ENCODE measurements at places on chromosomes 6 and 20. TPM values are rescaled to one million over a fixed set of nuclear protein-coding genes. Genes with fewer than 3 reads are reported as not detected.
A peak's percentile ranks its signal among the peaks of the same experiment; 100 is the strongest.

GRCh38 chr6:166855416-166855815, 100.9 kb downstream of the RNASET2 start:
- H3K4me1 ChIP-seq = no peaks in the 10 kb centered on the region
- no peaks in the 10 kb centered on the region for H3K27me3 ChIP-seq
- no peaks in the 10 kb centered on the region for H3K36me3 ChIP-seq
- no peak for DNase-seq
- H3K4me3 ChIP-seq = no peak overlapping the region

- no peak for DNase-seq
- H3K27me3 ChIP-seq = no peaks in the 10 kb centered on the region
- H3K4me1 ChIP-seq = no peaks in the 10 kb centered on the region
- H3K27ac ChIP-seq = no peak overlapping the region
- H3K36me3 ChIP-seq = no peaks in the 10 kb centered on the region
These were observed 303.0 kb downstream of the COL12A1 start for GRCh38 chr6:74902846-74903245.

DNA sequence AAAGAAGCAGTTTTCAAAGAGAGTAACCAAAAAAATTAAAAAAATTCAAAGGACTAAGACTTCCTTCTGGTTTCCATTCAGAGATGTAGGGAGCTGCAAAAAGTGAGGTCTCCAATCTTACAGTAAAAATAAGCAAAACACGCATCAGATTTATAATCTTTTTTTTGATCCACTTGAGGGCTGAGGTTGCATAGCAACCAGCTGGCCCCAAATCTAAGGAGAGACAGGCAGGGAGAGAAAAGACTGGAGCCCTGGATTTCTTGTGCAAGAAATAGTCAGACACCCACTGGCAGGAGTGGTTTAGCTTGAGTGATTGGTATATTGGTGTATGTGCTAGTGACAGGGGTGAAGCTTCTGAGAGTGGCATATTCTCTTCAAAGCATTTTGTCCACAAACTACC, 135.9 kb upstream of the FUT9 start:
- no peak overlapping the region for H3K4me3 ChIP-seq
- no peak for DNase-seq
- H3K36me3 ChIP-seq = no peaks in the 10 kb centered on the region
- no peak overlapping the region for H3K27ac ChIP-seq
- H3K27me3 ChIP-seq = no peaks in the 10 kb centered on the region
- H3K4me1 ChIP-seq = no peaks in the 10 kb centered on the region

DNA sequence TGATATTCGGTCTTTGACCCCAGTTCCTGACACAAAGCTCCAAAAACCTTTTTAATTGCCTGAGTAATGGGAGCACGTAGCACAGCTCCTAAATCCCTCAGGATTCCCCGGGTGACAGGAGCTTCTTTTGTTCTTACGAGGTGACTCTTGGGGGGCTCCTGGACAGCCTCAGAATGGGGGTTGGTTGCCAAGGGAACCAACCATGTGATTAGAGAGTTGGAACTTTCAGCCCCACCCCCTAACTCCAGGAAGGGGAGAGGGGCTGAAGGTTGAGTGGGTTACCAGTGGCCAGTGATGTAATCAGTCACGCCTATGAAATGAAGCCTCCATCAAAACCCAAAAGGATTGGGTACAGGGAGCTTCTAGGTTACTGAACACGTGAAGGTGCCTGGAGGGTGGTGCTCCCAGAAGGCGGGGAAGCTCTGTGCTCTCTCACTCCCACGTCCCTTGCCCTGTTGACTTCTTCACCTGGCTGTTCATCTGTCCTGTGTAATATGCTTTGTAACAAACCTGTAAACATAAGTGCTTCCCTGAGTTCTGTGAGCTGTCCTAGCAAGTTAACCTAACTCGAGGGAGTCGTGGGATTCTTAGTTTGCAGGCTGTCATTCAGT, 89.5 kb downstream of the CHMP4B start:
- H3K4me1 ChIP-seq = no peaks in the 10 kb centered on the region
- no peaks in the 10 kb centered on the region for H3K36me3 ChIP-seq
- H3K27me3 ChIP-seq = peaks cover 12% of the 10 kb centered on the region
- no peak overlapping the region for H3K4me3 ChIP-seq

GRCh38 chr6:3876866-3877265, 27.7 kb downstream of the FAM50B start:
- no peaks in the 10 kb centered on the region for H3K4me1 ChIP-seq
- H3K27me3 ChIP-seq = peaks cover 5% of the 10 kb centered on the region
- no peak for DNase-seq
- H3K27ac ChIP-seq = no peak overlapping the region

GRCh38 chr6:150887978-150888563, 22.6 kb downstream of the MTHFD1L start:
- H3K27ac ChIP-seq = no peak overlapping the region
- DNase-seq = no peak
- no peaks in the 10 kb centered on the region for H3K27me3 ChIP-seq
- H3K4me1 ChIP-seq = peaks cover 5% of the 10 kb centered on the region
- no peak overlapping the region for H3K4me3 ChIP-seq

DNA sequence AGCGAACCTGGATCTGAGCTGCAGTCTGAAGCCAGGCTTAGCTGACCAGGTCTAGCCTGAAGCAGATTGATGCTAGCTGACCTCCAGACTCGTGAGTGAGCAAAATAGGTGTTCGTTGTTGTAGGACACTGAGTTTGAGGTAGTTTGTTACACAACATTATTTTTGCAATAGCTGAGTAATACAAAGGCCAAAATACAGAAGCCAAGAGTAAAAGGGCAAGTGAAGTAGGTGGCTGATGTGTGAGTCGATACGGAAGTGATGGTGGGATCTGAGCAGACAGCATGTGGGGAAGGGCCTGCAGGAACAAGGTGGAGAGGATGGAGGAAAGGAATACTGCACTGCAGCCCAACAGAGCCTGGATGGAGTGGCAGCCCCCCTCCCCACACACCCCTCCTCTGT, 8.5 kb upstream of the SPATS1 start:
- no peak overlapping the region for H3K4me3 ChIP-seq
- no peak overlapping the region for H3K27ac ChIP-seq
- peaks cover 13% of the 10 kb centered on the region for H3K27me3 ChIP-seq
- H3K36me3 ChIP-seq = no peaks in the 10 kb centered on the region
- H3K4me1 ChIP-seq = no peaks in the 10 kb centered on the region
- DNase-seq = no peak

DNA sequence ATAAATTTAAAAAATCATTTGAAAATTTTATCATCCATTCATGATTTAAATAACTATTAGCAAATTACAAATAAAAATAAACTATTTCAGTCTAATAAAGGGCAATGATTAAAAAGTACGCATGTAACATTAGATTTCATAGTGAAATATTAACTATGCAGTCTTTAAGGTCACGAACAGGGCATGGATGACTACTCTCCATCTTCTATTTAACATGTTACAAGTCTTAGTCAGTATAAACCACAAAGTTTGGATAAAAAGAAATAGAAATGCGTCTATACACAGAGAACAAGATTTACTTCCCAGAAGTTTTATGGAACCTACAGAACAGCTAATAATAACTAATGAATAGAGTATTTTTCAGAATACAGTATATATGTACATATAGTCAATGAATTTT, 1016.0 kb downstream of the EYS start:
- H3K36me3 ChIP-seq = no peaks in the 10 kb centered on the region
- DNase-seq = no peak
- H3K27ac ChIP-seq = no peak overlapping the region
- no peaks in the 10 kb centered on the region for H3K27me3 ChIP-seq

TLDC2 gene
- not detected for total RNA-seq

GRCh38 chr6:225121-225721, 67.1 kb upstream of the DUSP22 start:
- H3K36me3 ChIP-seq = no peaks in the 10 kb centered on the region
- peaks cover 79% of the 10 kb centered on the region for H3K4me1 ChIP-seq
- peak; percentile 82 for DNase-seq
- peak overlapping the region; percentile 91 for H3K27ac ChIP-seq
- peaks cover 1% of the 10 kb centered on the region for H3K27me3 ChIP-seq

GRCh38 chr20:24469894-24470745, 691 bp downstream of the SYNDIG1 start:
- H3K4me1 ChIP-seq = peaks cover 8% of the 10 kb centered on the region
- peak overlapping the region; percentile 47 for H3K4me3 ChIP-seq
- H3K27me3 ChIP-seq = peaks cover 34% of the 10 kb centered on the region
- H3K36me3 ChIP-seq = no peaks in the 10 kb centered on the region
- no peak for DNase-seq

LY6G6C gene
- not detected for total RNA-seq

DNA sequence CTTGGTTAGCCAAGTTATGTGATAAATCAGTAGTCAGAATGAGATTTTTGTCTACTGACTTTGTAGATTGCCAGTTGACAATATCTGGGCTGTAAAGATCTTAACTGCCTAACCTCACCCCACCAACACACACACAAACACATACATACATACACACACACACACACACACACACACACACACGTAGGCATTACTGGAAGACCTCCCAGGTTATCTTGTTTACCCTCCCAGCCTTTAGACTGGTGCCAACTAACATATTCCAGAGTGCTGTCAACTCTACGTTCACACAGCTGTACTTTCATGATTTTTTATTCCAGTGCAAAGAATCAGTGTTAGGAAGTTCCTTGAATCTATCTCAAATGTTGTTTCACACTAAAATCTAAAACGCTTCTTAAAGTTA, 38.9 kb downstream of the BMP5 start:
- H3K4me3 ChIP-seq = no peak overlapping the region
- DNase-seq = no peak

- H3K4me3 ChIP-seq = no peak overlapping the region
- DNase-seq = no peak
- no peak overlapping the region for H3K27ac ChIP-seq
- no peaks in the 10 kb centered on the region for H3K36me3 ChIP-seq
These were observed 267.7 kb upstream of the RNF24 start for GRCh38 chr20:4283016-4283415.

RAET1E gene
- not detected for total RNA-seq

GRCh38 chr6:1716868-1717267, 107.2 kb downstream of the FOXC1 start:
- DNase-seq = no peak
- no peak overlapping the region for H3K4me3 ChIP-seq
- H3K4me1 ChIP-seq = no peaks in the 10 kb centered on the region
- H3K36me3 ChIP-seq = no peaks in the 10 kb centered on the region

DNA sequence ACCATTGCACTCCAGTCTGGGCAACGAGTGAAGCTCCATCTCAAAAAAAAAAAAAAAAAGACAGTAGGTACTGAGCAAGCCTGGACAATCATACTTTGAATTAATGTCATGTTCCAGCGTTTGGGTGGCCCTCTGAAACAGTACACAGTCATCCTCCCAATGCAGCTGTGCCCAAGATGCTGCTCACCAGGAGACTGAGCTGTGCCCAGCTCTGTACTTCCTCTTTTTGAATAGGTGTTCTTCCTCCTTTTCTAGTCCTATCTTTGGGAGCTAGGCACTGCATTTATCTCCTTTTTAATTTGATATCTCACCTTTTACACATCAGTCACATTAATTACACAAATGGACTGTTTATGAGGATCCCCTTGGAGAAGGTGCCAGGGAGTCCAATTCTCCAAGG, 101.5 kb downstream of the RPP40 start:
- no peak overlapping the region for H3K4me3 ChIP-seq
- no peak overlapping the region for H3K27ac ChIP-seq
- no peaks in the 10 kb centered on the region for H3K27me3 ChIP-seq
- H3K4me1 ChIP-seq = peaks cover 25% of the 10 kb centered on the region
- H3K36me3 ChIP-seq = peaks cover 22% of the 10 kb centered on the region
- DNase-seq = no peak

DNA sequence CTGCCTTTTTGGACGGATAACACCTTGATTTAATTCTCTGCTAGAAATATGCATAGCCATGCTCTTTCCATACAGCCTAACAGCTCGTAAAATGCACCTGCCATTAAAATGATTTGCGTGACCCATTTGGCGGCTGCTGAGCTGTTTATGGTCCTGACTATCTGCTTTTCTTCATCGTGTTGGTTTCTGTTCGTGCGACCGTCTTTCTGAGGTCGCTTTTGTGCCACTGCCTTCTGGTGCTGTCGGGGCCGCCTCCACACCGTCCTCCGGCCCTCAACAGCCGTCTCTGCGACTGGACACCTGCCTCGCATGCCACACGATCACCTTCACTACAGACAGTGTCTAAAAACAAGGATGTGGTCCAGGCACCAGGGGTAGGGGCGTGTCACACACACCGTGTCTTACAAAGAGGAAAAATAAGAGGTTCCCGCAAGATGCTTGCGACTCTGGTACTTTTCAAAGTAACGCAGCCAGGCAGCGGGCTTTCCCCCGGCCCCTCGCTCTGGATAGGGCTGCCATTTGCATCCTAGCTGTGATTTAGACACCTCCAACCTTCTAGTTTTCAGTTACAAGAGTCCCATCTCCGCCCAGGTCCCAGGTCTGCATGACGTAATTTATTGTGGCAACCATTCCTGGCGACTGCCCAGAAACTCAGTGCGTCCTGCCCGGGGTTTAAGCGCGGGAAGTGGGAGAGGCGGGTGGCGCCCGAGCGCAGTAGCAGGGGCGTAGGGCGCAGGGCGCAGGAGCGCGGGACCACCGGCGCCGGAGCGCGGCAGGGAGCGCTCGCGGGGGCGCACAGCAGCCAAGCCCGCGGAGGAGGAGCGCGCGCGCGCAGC, at the start of gene STMND1:
TSS of gene STMND1 (plus strand) at position 629 of the 836 bp plus-strand sequence. CDS start 208 bp downstream, outside the sequence.
- DNase-seq = peak; percentile 13
- H3K36me3 ChIP-seq = no peaks in the 10 kb centered on the region
- peak within 1 kb of the TSS; percentile 31 for H3K4me3 ChIP-seq
- H3K27ac ChIP-seq = no peak within 1 kb of the TSS
- H3K4me1 ChIP-seq = peaks cover 6% of the 10 kb centered on the region

IDH3B gene
- total RNA-seq = 109 TPM

- no peaks in the 10 kb centered on the region for H3K27me3 ChIP-seq
- H3K4me1 ChIP-seq = peaks cover 80% of the 10 kb centered on the region
- H3K27ac ChIP-seq = peak overlapping the region; percentile 89
- H3K36me3 ChIP-seq = peaks cover 68% of the 10 kb centered on the region
- H3K4me3 ChIP-seq = peak overlapping the region; percentile 61
- DNase-seq = peak; percentile 77
These were observed 35.8 kb downstream of the RIPOR2 start for GRCh38 chr6:24899997-24900325.

GRCh38 chr20:46060301-46060881, 29.4 kb downstream of the NCOA5 start:
- H3K36me3 ChIP-seq = peaks cover 56% of the 10 kb centered on the region
- peaks cover 30% of the 10 kb centered on the region for H3K27me3 ChIP-seq
- H3K27ac ChIP-seq = peak overlapping the region; percentile 17
- peak; percentile 19 for DNase-seq
- H3K4me3 ChIP-seq = no peak overlapping the region

- H3K27ac ChIP-seq = peak overlapping the region; percentile 47
- no peak overlapping the region for H3K4me3 ChIP-seq
- H3K36me3 ChIP-seq = peaks cover 9% of the 10 kb centered on the region
- no peaks in the 10 kb centered on the region for H3K27me3 ChIP-seq
- peak; percentile 18 for DNase-seq
These were observed 5.3 kb downstream of the ARFGEF2 start for GRCh38 chr20:48926821-48927220.

ARMC2 gene
- 2.7 TPM for total RNA-seq
